ENCODE measurements at places on chromosomes 7 and 10.

GRCh38 chr7:140595468-140596092, 45.0 kb downstream of the DENND2A start:
- no peak for DNase-seq

DNA sequence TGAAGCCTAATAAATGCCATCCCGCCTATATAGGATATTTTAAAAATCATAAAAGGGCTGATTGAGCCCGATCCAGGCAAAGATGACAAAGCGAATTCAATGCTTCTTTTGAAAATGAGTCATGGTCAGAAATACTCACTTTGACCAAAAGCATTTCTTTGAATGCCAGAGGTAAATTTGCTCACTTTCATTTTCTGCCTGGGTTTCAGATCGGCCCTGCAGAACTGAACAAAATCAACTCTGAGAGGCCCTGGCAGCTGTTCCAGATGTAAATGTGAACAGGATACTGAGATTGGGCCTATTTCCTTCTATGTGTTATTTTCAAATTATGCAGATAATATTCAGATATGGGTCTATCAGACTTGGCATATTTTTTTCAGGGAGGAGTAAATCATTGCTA, 114.8 kb upstream of the ARID5B start:
- DNase-seq: no peak

DNA sequence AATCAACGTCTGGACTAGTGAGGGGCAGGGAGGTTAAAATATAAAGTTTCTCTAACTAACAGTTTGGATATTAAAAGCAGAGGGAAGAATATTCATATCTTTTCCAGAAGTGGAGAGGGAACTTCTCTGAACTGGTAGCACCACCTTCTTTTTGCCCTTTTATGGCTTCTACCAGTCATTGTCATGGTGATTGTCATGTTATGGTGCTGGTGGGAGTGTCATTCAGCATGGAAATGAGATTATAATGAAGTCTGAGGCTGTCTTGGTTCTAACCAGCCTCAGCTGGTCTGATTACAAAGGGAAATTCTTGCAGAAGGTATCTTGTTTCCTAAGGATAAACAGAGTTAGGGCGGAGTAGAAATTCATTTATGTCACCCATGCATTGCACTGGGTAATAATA, 523.8 kb downstream of the ZWINT start:
- no peak for DNase-seq

DNA sequence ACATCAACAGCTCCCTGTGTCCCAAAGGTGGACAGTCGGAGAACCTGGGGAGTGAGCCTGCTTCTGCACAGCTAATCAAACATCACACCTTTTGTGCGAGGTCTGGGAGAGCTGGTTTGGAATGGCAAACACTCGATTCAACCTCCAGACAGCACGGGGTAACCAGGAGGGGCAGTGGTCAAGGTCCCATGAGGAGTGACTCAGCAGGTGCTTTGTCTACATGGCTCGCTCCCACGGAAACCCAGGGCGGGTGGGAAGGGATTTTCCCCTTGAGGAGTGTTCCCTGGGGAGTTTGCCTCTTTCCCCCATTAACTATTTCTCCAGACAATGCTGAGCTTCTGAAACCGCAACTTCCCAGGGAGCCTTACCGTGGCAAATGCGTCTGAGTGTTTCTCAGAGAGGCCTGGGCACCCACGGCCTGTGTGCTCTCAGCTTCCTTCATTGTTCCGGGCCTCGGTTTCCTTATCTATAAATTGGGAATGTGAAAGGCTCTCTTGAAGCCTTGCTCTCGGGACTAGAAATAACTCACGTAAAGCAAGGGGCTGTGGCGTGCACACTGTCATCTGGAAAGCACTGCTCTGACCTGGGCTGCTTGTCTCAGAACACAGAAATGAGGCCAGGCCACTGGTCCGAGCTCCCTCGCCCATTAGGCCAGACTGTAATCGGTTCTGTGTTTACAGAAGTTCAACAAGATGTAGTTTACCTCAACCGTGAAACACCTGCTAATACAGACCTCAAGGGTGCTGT, 14.0 kb upstream of the GTPBP4 start:
- DNase-seq: no peak

- DNase-seq: no peak
Observed at GRCh38 chr10:101780818-101781654, 2.2 kb downstream of the NPM3 start.

GRCh38 chr10:29619241-29619669, 15.5 kb downstream of the SVIL start:
- no peak for DNase-seq

DNA sequence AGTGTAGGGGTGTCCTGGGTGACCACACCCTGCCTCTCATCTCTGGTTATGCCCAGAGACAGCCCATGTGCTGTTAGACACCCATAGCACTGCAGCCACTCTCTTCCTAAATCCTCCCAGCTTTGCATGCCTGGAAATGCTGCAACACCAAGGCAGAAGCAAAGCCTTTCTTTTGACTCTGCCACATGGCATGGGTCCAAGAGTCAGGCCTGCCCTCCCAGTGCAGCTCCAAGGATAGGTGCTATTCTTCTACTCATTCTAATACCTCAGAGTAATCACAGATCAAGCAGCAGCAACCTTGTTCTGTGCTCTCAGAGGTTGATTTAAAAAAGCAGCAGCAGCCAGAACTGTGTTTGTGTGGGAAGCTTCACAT, 23.4 kb downstream of the FRMPD2 start:
- no peak for DNase-seq

- no peak for DNase-seq
Observed at GRCh38 chr7:66344166-66344565, 139.0 kb downstream of the TPST1 start.

- no peak for DNase-seq
Observed at GRCh38 chr7:100825215-100825671, 2.1 kb downstream of the EPHB4 start.

DNA sequence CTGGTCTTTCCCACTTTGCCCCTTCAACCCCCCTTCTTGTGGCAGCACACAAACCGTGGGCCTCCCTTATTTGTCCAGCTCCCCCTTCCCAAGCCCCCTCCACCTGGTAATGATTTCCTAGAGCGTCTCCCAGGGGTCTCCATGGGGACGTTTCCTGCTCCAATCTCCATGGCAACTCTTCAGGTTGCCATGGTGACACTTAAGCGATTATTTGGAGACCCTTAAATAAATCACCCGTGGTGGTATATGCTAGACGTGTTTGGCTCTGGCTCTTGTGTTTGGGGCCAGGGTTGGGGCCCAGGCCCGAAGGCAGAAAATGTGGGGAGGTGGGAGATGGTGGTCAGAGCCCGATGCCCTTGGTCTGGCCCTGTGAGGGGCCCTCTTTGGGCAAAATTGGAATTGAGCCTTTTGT, 41.1 kb upstream of the DLG5 start:
- DNase-seq: no peak

- DNase-seq: no peak
Observed at GRCh38 chr10:30818010-30818660, 188.6 kb upstream of the LYZL2 start.

GRCh38 chr7:910931-911431, 34.6 kb downstream of the GET4 start:
- no peak for DNase-seq

DNA sequence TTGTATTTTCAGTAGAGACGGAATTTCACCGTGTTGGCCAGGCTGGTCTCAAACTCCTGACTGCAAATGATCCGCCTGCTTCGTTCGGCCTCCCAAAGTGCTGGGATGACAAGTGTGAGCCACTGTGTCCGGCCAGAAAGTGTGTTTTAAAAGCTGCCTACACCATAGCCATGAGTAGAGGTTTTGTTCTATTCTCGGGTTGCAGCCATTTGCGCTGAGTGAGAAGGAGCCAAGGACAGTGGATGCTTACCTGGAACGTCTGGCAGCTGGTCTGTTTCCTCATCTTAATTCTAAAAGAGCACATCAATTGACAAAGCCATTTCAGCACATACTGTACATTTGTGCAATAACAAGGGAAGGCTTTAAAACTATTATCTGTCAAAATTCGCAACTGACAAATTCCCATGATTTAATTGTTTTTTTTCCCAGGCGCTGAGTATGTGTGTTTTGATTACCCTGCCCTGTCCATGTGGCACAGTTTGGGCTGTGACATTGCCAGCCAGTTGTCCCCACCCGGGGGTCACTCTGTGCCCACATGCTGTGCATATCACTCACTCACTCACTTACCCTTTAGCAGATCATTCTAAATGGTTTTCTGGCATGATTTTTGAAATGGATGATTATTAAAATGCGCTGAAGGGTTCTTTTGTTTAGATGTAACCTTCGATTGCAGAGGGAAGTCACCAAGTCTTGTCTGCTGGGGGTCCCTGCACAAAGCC, 251.6 kb downstream of the CCDC3 start:
- DNase-seq: no peak

- no peak for DNase-seq
Observed at GRCh38 chr7:64832136-64832535, 37.9 kb downstream of the ZNF138 start.

GRCh38 chr10:988667-989545, 672 bp downstream of the GTPBP4 start:
- DNase-seq: no peak

- DNase-seq: peak; percentile 47
Observed at GRCh38 chr10:26881600-26882331, 21.0 kb upstream of the ABI1 start.

DNA sequence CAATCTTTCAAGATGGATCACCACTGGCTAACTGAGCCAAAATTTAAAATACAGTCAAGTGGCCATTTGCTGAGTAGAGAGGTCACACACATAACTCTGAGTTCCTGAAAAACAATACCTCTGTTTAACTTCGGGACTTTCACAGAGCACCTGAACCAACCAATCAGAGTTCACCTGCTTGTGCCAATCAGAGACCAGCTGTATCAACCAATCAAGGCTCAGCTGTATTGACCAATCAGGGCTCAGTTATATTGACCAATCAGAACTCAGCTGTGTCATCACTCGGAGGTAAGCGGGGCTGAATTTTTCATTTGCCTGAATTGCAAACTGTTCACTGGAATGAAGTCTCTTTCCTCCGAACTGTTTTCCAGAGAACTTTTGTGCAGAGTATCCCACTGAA, 10.0 kb upstream of the CPXM2 start:
- DNase-seq: no peak

- DNase-seq: no peak
Observed at GRCh38 chr7:110209884-110210283, 881.0 kb upstream of the LRRN3 start.

GRCh38 chr7:30649717-30650420, 32.4 kb downstream of the CRHR2 start:
- no peak for DNase-seq

DNA sequence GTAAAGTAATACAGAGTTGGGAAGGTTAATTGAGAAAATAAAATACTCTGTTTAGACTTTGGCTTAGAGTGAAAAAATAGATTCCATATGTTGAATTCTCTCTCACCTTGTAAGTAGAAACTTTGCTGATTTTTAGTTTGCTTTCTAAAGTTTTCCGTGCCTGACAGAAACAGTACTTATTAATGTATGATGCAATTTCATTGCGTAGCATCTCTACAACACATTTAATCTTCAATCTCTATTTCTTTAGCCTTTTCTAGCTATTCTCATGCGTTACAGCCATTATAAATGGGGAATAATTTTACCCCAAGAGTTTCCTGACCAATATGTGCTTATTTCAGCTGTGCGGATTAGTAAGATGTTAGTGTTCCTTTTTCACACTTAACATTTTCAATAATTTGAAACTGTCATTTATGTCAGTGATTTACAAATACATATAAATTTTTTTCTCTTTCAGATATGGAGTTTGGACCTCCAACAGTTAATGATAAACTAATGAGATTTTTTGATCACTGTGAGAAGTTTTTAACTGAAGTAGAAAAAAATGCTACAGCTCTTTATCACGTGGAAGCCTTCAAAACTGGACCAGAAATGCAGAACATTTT, 3.3 kb downstream of the MINPP1 start:
- DNase-seq: no peak

DNA sequence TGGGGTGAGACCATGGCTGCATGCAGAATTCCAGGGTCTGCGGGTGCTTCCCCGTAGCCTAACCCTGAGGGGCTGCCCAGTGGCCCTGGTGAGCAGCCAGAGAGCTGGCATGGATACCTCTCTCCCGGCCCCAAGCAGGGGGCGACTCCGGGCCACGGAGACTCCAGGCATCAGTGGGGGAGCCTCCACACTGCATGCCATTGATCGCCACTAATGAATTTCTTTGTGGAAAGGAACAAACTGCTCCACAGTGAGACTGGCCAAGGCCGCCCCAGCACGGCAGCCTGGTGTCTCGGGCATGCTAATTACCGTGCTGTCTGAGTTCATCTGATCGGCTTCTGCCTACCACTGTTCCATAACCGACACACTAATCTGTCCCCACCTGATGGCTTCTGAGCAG, 184.4 kb downstream of the GRID1 start:
- DNase-seq: no peak

- no peak for DNase-seq
Observed at GRCh38 chr7:21844742-21845141, 101.0 kb downstream of the CDCA7L start.

DNA sequence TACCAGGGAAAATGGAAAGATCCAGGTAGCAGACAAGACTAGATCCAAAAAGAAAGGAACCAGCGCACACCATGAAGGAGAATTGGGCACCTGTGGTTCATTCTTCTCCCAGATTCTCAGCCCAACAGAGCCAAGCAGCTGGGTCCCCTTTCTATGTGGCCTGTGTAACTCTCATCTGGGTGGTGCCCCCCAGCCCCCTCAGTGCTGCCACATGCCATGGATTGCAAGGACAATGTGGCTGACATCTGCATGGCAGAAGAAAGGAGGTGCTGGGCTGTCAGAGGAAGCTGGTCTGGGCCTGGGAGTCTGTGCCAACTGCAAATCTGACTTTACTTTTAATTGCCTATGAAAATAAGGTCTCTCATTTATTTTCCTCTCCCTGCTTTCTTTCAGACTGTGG, 21.4 kb downstream of the PRSS2 start:
- no peak for DNase-seq

GRCh38 chr10:92142949-92143348, 147.9 kb downstream of the CPEB3 start:
- DNase-seq: no peak

GRCh38 chr10:107616463-107617410, 452.2 kb upstream of the SORCS1 start:
- no peak for DNase-seq

- DNase-seq: no peak
Observed at GRCh38 chr7:79984210-79984609, 150.4 kb upstream of the GNAI1 start.

DNA sequence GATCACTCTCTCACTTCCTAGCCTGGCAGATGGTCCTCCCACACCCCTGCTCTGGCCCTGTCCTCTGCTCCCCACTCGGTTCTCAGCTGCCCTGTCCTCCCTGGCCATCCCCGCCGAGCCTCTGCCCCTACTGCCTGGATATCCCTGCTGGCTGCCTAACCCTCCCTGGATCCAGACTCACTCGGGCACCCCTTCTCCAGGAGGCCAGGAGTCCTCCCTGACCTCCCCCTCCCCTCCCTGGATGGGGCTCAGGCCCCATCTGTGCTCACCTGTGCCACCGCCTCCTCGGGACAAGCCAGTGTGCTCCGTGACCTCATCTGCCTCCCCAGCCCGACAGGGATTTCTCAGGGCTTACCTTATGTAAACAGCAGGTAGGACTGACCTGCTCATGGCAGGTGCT, 406.1 kb downstream of the TCERG1L start:
- no peak for DNase-seq
